PC-3 (cell line): ENCODE measurements at places on chromosomes 6 and 20. TPM values are rescaled to one million over a fixed set of nuclear protein-coding genes. Genes with fewer than 3 reads are reported as not detected.

- DNase-seq: peak; percentile 88
- no peaks in the 10 kb centered on the region for H3K27me3 ChIP-seq
- no peaks in the 10 kb centered on the region for H3K36me3 ChIP-seq
- H3K4me3 ChIP-seq: peak overlapping the region; percentile 43; the same call in 1 of the 2 replicates
- H3K4me1 ChIP-seq: peaks cover 47% of the 10 kb centered on the region
Observed at GRCh38 chr6:139764498-139764986, 390.1 kb upstream of the CITED2 start.

- no peak overlapping the region for H3K27ac ChIP-seq
- DNase-seq: no peak
- H3K36me3 ChIP-seq: no peaks in the 10 kb centered on the region
Observed at GRCh38 chr6:114176726-114177125, 166.1 kb downstream of the HS3ST5 start.

GRCh38 chr6:166221040-166221439 is 53.4 kb upstream of the TBXT start:
- no peak overlapping the region for H3K27ac ChIP-seq
- H3K4me1 ChIP-seq: no peaks in the 10 kb centered on the region
- H3K36me3 ChIP-seq: no peaks in the 10 kb centered on the region

DNA sequence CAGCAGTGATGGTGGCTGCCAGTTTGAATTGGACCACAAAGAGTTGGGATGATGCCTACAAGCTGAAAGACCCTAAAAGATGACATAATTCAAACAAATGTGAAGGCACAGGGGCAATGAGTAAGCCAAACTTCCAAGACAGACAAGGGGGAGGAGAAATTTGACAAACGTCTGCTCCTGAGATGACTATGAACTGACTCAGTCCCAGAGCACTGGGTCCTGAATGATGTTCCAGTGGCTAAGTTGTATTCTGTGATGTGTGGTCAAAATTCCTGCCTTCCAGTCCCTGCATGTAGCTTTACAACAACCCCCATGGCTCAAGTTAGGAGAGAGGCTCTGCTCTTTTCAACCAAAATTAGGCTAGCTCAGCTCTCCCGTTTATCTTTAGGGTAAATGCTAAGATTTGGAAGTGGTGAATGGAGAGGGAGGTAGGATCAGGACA is 86.1 kb upstream of the SIRPA start:
- DNase-seq: peak; percentile 94
- H3K4me3 ChIP-seq: peak overlapping the region; percentile 15; the same call in 1 of the 2 replicates
- peaks cover 50% of the 10 kb centered on the region for H3K4me1 ChIP-seq
- peak overlapping the region; percentile 84 for H3K27ac ChIP-seq
- H3K36me3 ChIP-seq: no peaks in the 10 kb centered on the region
- no peaks in the 10 kb centered on the region for H3K27me3 ChIP-seq

- no peak overlapping the region for H3K4me3 ChIP-seq
- no peak for DNase-seq
- no peaks in the 10 kb centered on the region for H3K4me1 ChIP-seq
- H3K36me3 ChIP-seq: no peaks in the 10 kb centered on the region
Observed at GRCh38 chr6:40520084-40520483, 67.1 kb downstream of the LRFN2 start.

GRCh38 chr20:50017576-50018248 is 34.9 kb downstream of the SNAI1 start:
- peaks cover 19% of the 10 kb centered on the region for H3K4me1 ChIP-seq
- H3K4me3 ChIP-seq: no peak overlapping the region
- H3K27ac ChIP-seq: no peak overlapping the region
- DNase-seq: no peak
- H3K27me3 ChIP-seq: no peaks in the 10 kb centered on the region

- H3K27me3 ChIP-seq: peaks cover 19% of the 10 kb centered on the region
- no peaks in the 10 kb centered on the region for H3K4me1 ChIP-seq
- H3K27ac ChIP-seq: no peak overlapping the region
- H3K4me3 ChIP-seq: no peak overlapping the region
- no peaks in the 10 kb centered on the region for H3K36me3 ChIP-seq
- no peak for DNase-seq
Observed at GRCh38 chr6:104940238-104940892, 16.5 kb upstream of the LIN28B start.

GRCh38 chr20:20360464-20360863 is 7.4 kb upstream of the INSM1 start:
- H3K4me3 ChIP-seq: no peak overlapping the region
- DNase-seq: peak; percentile 89
- H3K4me1 ChIP-seq: peaks cover 5% of the 10 kb centered on the region; the same call in 1 of the 2 replicates
- H3K36me3 ChIP-seq: no peaks in the 10 kb centered on the region

DNA sequence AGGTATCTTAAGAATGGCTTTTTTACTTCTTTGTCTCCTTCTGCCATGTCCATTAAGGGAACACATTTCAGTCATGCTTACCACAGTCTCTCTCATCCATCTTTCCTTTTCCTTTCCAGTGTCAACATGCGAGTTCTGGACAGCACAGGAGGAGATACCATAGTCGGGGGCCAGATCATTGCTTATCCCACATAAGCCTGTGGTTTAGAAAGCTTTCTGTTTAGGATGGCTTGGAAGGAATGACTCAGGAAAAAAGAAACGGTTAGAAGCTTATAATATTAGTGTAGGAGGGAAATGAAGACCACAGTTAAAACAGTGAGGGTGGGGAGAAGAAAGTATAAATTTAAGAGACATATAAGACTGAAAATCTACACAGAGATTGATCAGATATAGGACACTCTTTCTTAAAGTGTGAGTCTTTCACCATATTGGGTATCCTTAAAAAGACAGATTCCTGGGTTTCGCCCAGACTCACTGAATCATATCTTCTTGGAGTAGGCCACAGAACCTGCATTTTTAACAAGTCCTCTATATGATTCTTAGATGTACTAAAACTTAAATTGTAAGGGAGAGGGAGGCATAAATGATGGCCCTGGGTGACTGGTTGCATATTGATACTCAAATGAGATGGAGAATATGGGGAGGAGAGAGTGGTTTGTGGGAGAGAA is 36.1 kb downstream of the DSE start:
- H3K4me1 ChIP-seq: peaks cover 20% of the 10 kb centered on the region
- H3K27me3 ChIP-seq: no peaks in the 10 kb centered on the region
- no peak for DNase-seq
- H3K36me3 ChIP-seq: no peaks in the 10 kb centered on the region

DNA sequence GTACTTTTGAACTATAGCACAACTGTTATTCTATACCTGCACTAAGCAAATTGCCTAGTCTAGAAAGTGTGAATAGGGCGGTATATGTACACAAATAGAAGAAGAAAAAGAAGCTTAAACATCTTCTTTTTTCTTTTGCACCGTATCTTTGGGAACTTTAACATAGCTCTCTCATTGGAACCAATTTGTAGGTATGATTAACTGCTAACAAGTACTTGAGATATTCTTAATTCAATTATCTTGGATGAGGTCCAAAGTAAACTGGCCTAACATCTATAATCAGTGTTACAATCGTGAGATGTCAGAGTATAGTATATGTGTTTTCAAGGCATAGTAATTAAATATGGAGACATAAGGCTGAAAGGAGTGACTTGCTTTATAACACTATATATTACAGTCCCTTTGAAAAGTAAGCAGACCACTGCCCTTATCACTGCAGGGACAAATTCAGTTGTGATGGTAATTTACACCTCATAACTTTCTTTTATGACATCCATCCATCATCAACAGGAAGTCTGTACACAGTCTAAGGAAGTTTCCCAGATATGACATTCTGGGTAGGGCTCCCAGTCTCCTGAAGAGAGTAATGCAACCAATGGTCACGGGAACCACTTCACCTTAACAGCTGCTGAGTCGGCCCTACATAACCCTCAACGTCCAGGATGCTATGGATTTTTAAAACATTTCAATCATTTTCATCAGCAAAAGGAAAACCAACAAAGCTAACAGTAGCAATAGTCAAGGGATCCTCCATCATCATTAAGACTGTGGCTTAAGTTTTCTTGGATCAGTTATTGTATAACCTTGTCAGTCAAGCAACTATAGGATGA is 37.6 kb downstream of the NKAIN2 start:
- no peak overlapping the region for H3K4me3 ChIP-seq
- H3K4me1 ChIP-seq: no peaks in the 10 kb centered on the region
- DNase-seq: no peak
- no peaks in the 10 kb centered on the region for H3K27me3 ChIP-seq

The OARD1 gene
- 11.2 and 12.1 TPM in 2 replicates for total RNA-seq

The TAF11 gene
- 24.1 and 28.9 TPM in 2 replicates for total RNA-seq

DNA sequence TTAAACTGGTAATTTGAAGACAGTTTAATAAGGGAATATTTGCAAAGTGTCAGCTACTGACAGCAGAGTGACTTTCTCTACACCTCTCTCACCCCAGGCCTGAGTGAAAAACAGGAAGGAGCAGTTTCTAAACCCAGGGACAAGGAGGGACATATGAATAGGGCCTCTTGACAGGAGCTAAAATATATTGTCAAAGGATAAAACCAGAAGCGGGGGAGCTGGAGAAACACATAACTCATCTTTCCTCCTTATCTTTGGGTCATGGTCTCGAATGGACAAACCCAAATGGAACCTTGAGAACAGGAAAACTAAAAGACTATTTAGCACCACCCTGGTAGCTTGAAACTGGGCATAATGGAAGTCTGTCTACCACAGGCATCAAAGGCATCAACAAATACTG is 197.5 kb upstream of the FOXA2 start:
- H3K4me1 ChIP-seq: no peaks in the 10 kb centered on the region
- no peak overlapping the region for H3K27ac ChIP-seq
- no peaks in the 10 kb centered on the region for H3K36me3 ChIP-seq

DNA sequence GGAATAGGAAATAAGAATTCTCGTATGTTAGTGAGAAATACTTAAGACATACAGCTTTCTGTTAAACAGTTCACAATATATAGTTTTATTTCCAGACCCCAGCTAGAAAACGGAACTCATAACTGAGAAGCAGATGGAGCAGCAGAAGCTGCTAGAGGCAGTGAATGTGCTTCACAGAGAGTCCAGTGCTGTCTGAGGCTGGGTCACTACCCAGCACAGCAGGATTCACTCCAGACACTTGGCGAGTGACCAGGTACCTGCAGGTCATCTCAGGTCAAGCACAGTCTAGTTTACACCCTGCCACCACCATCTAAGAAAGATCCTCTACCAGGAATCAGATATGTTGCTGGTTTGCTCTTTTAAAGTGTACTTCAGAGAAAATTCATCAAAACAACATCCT is 243.1 kb upstream of the RAB32 start:
- H3K27me3 ChIP-seq: no peaks in the 10 kb centered on the region
- H3K4me3 ChIP-seq: no peak overlapping the region
- no peaks in the 10 kb centered on the region for H3K4me1 ChIP-seq
- no peaks in the 10 kb centered on the region for H3K36me3 ChIP-seq

The SAMD3 gene
- total RNA-seq: not detected in 2 replicates

The UBD gene
- total RNA-seq: not detected in 2 replicates

DNA sequence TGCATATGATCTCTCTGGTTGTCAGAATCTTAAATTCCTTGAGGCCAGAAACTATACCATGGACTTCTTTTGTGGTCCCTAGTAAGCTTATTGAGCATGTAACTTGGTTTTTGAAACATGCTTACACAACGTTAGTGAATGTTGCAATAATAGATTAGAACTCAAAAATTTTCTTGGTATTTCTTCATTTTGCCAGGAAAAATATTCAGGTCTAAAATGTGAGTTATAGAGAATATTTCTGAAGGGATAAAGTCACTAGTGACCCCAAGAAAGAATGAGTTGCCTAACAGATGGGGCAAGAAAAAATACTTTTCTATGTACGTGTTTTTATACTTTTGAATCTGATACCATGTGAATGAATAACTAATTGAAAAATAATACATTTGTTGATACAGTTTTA is 195.4 kb downstream of the TFAP2A start:
- no peaks in the 10 kb centered on the region for H3K4me1 ChIP-seq
- DNase-seq: no peak
- peaks cover 17% of the 10 kb centered on the region for H3K27me3 ChIP-seq
- H3K36me3 ChIP-seq: no peaks in the 10 kb centered on the region
- no peak overlapping the region for H3K27ac ChIP-seq

GRCh38 chr20:54069501-54069971 is 858 bp downstream of the BCAS1 start:
- H3K27ac ChIP-seq: no peak overlapping the region
- H3K4me3 ChIP-seq: no peak overlapping the region
- H3K36me3 ChIP-seq: no peaks in the 10 kb centered on the region

The SOX4 gene
- 46.1 and 62.8 TPM in 2 replicates for total RNA-seq

- no peak for DNase-seq
- no peak overlapping the region for H3K27ac ChIP-seq
- H3K4me3 ChIP-seq: no peak overlapping the region
- H3K36me3 ChIP-seq: no peaks in the 10 kb centered on the region
Observed at GRCh38 chr6:169997930-169998218, 246.5 kb downstream of the ERMARD start.

GRCh38 chr6:53947780-53948179 is 153.0 kb downstream of the LRRC1 start:
- H3K4me1 ChIP-seq: no peaks in the 10 kb centered on the region
- no peak overlapping the region for H3K27ac ChIP-seq
- H3K4me3 ChIP-seq: no peak overlapping the region
- H3K36me3 ChIP-seq: no peaks in the 10 kb centered on the region
- DNase-seq: no peak
- H3K27me3 ChIP-seq: no peaks in the 10 kb centered on the region

- H3K36me3 ChIP-seq: no peaks in the 10 kb centered on the region
- no peaks in the 10 kb centered on the region for H3K4me1 ChIP-seq
- H3K27ac ChIP-seq: no peak overlapping the region
- DNase-seq: no peak
- H3K27me3 ChIP-seq: peaks cover 49% of the 10 kb centered on the region
Observed at GRCh38 chr6:107819217-107819616, 4.9 kb downstream of the SCML4 start.

DNA sequence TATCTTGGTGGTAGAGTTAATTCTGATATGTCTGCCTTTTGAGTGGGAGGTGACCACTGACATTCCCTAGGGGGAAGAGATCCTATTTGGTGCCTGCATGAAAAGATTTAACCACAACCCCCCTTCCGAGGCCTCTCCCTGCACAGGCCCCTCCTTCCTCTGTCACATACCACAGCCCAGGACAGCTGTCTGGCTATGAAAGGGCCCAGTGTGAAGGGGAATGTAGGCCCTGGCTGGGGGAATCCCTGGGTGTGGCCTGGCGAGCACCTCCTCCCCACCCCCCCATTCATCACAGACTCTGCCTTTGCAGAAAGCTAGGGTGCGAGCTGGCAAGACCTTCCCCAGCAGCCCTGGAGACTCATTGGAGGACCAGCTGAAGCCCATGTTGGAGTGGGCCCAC is 27.4 kb upstream of the MAPRE1 start:
- no peak overlapping the region for H3K4me3 ChIP-seq
- no peak overlapping the region for H3K27ac ChIP-seq
- peaks cover 11% of the 10 kb centered on the region for H3K36me3 ChIP-seq
- no peaks in the 10 kb centered on the region for H3K4me1 ChIP-seq
- no peaks in the 10 kb centered on the region for H3K27me3 ChIP-seq

DNA sequence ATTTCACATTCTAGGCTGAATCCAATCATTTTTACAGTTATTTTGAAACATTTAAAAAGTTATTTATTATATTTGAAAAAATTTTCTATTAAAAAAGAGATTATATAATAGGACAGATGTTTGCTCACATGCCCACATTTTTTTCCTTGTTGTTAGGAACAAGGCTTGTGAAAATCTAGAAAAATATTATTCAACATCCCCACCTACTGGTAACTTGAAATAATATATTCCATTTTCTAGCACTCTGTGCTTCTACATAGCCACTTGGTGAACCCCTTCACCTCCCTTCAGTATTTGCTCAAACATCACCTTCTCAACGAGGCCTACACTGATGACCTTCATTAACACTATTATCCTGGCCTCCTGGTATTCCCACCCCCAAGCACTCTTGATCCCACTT is 18.3 kb upstream of the GPRC6A start:
- H3K27me3 ChIP-seq: no peaks in the 10 kb centered on the region
- H3K27ac ChIP-seq: no peak overlapping the region
- H3K4me1 ChIP-seq: no peaks in the 10 kb centered on the region
- H3K36me3 ChIP-seq: no peaks in the 10 kb centered on the region

The VEGFA gene
- total RNA-seq: 146 and 190 TPM in 2 replicates
